Anterior cingulate cortex (tissue), 58 donors: ENCODE measurements at places on chromosomes 16 and 17.

DNA sequence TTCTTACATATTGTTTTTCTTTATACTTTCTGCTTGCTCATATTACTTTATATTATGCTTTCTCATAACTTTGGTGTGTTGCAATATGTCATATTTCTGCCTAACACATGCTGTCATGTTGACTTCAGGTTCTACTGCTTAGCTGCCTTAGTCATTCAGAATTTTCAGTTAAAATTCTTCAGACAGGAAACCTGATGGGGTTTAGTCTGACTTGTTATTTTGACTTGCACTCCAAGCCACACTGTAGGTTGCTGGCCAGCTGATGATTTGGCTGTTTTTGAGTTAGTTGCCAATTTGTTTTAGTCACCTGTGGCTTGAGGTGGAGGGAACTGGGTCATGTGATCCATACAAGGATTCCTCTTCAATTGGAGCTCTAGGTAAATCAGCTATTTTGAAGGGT lies 315.4 kb downstream of the MAP2K6 start:
- no peak for DNase-seq

- DNase-seq, result no peak
Measured at GRCh38 chr17:7853691-7854038, 1.2 kb upstream of the TMEM88 start.

- no peak for DNase-seq
Measured at GRCh38 chr17:44348234-44348987, 3.3 kb downstream of the GRN start.

- DNase-seq, result no peak
Measured at GRCh38 chr17:67441896-67442219, 64.8 kb downstream of the PITPNC1 start.

GRCh38 chr16:28491970-28492474 lies at the start of gene CLN3:
Gene CLN3 (minus strand): TSS chr16:28492074. CDS start chr16:28491759, 315 bp downstream.
- peak; percentile 85 for DNase-seq

DNA sequence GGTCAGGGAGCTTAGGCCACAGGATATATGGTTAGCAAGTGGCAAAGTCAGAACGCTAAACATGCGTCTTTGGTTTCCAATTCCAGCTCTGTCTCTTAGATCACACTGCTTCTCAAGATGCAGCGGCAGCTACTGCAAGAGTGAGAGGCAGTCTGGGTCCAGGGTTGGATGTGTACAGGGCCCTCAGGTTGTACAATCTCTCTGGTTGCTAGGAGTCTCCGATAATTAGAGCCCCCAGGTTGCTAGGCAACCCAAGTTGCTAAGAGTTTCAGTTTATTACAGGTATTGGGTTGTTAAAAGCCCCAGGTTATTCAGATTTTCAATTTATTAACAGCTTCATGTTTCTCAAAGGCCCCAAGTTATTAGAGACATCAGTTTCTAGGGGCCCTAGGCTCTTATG lies 15.5 kb upstream of the SPACA3 start:
- no peak for DNase-seq

DNA sequence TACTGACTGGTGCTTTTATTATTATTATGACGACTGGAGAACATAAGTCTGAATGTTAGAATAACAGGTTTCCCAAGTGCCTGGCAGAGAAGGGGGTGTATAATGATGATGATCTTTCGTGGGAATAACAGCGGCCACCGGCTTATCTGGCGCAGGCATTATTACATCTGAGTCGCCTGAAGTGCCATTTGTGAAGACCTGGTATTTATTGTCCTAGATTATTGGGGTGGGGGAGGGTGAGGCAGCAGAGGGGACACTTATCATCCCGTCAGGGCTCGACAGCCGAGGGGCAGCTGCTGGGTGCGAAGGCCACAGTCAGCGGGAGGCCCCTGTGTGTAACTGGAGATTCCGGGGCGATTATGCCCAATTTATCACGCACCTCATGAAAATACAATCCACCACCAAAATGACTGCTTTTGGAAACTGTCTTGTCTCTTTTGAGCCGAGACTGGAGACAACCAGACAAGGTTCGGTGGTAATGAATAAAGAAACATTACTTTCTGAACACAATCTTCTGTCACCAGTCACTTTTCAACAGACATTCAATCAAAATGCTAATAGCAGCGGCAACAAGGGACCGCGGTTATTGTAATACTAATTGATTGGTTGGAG lies 199.3 kb downstream of the CCDC182 start:
- DNase-seq, result no peak

- no peak for DNase-seq
Measured at GRCh38 chr17:39141294-39141693, 10.1 kb downstream of the PLXDC1 start.

GRCh38 chr17:70588003-70588402 lies 418.7 kb downstream of the KCNJ2 start:
- DNase-seq, result no peak

DNA sequence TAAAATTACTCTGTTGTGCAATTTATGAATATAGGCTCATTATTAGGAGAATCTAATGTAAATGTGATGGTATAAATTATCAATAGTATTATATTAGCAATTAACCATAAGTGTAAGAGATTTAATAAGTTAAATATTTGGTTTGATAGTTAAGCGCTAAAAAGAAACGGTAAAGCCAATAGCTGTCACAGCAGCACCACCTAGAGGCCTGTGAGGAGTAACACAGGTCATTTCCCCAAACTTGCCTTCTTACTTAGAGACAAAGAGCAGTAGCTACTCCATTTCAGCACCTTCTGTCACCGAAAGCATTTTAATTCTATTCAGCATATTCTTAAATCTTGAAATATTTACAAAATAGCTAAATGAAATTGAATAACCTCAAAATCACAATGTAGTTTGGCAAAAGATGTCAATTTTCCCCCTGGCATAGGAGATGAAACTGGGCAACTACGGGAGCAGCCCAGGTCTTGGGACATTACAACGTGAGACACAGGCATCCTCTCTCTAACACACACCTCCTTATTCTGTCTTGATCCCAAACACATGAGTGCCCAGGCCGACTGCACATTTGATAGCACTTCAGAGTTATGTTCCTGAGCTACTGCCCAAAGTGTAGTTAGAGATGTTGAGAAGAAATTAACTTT lies 14.3 kb upstream of the DYNLRB2 start:
- DNase-seq, result no peak

DNA sequence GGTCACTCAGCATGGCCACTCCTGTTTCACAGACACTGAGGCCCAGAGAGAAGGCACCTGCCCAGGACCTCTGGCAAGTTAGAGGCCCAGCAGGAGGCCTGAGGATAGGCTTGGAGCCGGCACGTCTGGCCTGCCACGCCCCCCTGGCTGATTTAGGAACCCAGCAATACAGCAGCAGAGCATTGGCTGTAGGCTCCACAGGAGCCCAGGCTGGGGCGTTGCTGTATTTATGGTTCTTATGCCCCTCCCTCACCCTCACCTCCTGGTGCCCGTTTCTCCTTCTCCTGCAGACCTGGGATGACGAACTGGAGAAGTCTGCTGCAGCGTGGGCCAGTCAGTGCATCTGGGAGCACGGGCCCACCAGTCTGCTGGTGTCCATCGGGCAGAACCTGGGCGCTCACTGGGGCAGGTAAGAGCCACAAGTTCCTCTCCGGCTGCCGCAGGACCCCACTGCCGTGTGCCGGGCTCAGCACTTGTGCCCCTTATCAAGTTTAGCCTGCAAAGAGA lies 25.8 kb downstream of the CRISPLD2 start:
- no peak for DNase-seq

DNA sequence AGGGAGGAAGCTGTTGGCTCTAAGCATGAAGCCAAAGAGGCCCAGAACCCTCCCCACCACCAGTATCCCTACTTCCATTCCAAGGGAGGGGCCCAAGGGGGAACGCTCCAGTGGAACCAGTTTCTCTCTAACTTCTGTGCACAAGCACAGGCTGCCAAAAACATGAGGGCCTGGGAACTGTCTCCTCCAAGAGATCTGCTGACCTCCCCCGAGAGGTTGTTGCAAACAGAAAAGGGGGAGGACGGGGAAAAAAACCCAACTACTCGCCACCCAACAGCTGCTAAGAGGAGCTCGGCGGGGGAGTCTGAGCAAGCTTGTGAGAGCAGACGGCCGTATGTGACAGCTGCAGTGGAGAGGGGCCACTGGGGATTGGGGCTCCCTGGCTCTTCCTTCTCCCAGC lies 15.7 kb upstream of the SLC35B1 start:
- DNase-seq, result no peak

- no peak for DNase-seq
Measured at GRCh38 chr16:3075523-3075915, 10.1 kb downstream of the IL32 start.

GRCh38 chr17:29846298-29846697 lies 83.7 kb downstream of the SSH2 start:
- DNase-seq, result no peak

GRCh38 chr17:46977348-46977747 lies 1.7 kb downstream of the RPRML start:
- no peak for DNase-seq

DNA sequence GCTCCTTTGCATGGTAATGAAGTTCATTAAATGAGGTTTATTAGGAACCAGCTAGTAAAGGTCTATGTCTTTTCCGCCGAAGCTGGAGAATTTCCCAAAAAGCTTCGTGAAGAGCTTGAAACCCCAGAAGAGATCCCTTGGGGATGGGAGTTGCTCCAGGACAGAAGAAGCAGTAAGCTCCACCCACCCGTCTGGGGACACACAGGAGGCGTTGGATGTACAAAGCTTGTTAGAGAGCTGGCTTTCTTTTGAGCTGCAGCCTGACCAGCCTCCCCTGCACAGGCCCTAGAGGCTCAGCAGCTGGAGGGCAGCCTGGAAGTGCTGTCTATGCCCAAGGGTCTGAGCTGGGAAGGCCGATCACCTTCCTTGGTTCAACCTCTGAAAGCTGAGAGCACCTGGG lies 147.4 kb upstream of the SDK2 start:
- DNase-seq, result no peak

DNA sequence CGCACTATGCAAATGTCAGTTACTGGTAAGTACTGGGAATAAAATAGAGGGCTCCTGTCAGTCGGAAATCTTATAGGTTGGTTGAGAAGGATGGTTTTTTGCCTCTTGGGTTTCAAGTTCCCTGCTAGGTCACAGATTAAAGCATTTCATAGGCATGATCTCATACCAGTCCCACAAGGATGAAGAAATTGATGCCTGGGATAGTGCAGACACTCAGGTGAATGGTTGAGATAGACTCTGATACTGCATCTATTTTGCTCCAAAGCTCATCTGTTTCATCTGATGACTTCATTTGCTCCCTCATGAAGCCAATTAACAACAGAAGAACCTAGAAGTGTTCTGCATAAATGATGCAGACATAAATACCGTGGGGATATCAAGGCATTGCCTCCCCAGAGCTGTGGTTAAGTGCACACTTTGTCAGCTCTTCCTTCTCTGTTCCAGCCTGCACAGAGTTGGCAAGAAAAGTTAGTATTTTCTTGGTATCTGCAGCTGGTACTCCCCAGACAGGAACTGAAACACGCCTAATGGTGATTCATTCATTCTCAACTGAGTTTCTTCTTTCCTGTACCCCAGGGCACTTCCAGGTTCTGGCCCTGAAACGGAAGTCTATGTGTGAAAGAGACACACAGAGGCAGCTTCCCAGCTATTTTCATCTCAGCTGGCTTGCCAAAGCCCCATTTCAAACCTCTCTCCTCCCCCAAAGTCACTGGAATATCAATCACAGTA lies 418.3 kb upstream of the SALL1 start:
- DNase-seq, result no peak

DNA sequence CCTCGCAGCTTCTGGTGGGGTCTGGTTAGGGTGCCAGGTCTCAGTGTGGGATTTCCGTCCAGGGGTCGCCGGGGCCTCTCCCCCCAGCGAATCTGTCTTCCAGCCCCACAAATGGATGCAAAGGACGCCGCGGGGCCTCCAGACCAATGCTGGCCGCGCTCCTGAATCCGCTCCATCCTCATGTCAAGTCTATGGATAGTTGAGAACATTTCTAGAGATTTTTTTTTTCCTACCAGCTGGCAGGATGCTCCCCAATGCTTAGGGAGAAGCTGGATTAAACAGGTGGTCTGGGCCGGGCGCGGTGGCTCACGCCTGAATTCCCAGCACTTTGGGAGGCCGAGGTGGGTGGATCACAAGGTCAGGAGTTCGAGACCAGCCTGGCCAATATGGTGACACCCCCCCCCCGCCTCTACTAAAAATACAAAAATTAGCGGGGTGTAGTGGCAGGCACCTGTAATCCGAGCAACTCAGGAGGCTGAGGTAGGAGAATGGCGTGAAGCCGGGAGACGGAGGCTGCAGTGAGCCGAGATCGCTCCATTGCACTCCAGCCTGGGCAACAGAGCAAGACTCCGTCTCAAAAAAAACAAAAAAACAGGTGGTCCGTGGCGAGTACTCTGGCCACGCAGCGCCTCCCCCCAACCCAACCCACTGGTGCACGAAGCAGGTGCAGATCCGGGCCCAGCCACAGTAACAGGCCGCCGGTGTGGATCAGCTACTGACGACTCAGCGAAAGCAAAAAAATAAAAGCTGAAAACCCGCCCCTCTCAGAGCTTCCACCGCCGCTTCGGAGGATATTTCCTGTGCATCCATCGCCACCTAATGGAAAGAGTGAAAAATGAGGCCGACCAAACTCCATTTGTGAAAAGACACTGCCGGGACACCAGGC lies 1.1 kb upstream of the NXN start:
- DNase-seq, result peak; percentile 63

DNA sequence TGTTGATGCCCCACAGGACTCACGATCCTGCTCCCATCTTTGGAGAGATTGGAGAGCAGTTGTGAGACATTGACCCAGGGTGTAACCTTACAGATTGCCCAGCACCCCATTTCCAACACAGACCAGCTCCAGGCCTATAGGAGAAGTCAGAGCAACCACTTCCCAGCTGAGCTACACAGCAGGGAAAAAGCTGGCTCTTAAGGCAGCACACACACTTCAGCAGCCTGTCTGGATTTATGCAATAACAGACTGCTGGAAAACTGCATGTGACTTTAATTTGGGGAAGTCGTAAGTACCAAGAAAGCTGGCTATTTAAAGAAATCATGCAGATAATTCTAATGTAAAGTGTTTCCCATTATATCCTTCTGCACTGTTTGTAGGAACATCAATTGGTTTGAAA lies 30.8 kb downstream of the NOG start:
- DNase-seq, result no peak

DNA sequence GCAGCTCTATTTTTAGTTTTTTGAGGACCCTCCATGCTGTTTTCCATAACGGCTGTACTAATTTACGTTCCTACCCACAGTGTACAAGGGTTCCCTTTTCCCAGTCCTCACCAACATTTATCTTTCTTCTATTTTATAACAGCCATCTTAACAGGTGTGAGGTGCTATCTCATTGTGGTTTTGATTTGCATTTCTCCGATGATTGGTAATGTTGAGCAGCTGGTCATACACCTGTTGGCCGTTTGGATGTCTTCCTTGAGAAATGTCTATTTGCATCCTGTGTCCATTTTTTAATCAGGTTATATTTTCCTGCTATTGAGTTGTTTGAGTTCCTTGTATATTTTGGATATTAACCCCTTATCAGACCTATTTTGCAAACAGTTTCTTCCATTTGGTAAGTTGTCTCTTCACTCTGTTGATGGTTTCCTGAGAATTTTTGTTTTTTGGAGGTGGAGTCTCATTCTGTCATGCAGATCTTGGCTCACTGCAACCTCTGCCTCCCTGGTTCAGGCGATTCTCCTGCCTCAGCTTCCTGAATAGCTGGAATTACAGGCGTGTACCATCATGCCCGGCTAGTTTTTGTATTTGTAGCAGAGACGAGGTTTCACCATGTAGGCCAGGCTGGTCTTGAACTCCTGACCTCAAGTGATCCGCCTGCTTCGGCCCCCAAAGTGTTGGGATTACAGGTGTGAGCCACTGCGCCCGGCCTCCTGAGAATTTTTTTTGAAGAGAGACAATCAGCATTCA lies 279.6 kb downstream of the SNX29 start:
- DNase-seq, result no peak
